Naive thymus-derived CD8-positive, alpha-beta T cell (primary cell): ENCODE measurements at places on chromosomes 4 and X. TPM values are rescaled to one million over a fixed set of nuclear protein-coding genes. Genes with fewer than 3 reads are reported as not detected.

Gene TMEM35A
- not detected for total RNA-seq

- no peak for DNase-seq
- H3K27me3 ChIP-seq = no peaks in the 10 kb centered on the region
- no peak overlapping the region for H3K27ac ChIP-seq
- H3K4me1 ChIP-seq = peaks cover 53% of the 10 kb centered on the region
- H3K4me3 ChIP-seq = no peak overlapping the region
Measured at GRCh38 chr4:148292686-148293085, 149.5 kb downstream of the NR3C2 start.

- no peak for DNase-seq
- no peak overlapping the region for H3K27ac ChIP-seq
- H3K27me3 ChIP-seq = no peaks in the 10 kb centered on the region
- no peaks in the 10 kb centered on the region for H3K36me3 ChIP-seq
- no peaks in the 10 kb centered on the region for H3K4me1 ChIP-seq
Measured at GRCh38 chrX:98405376-98405775, 1521.7 kb downstream of the RPA4 start.

DNA sequence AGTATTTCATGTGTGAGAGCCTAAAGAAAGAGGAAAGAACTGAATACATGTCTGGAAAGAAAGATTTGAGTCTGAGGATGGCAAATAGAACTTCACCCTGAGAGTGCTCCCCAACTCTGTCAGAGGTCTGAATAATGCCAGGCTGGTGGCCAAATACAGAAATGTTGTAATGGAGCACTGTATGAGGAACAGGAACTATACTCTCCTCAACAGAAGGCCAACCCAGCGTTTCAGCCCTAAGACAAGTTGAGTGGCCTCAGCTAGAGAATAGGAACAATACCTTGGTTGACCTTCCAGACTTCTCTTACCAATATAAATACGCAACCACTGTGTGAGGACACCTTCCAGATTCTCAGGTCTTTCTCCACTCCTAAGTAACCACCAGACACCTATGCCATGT is 94.5 kb upstream of the STIM2 start:
- H3K36me3 ChIP-seq = peaks cover 19% of the 10 kb centered on the region
- DNase-seq = no peak
- H3K4me3 ChIP-seq = no peak overlapping the region
- no peaks in the 10 kb centered on the region for H3K27me3 ChIP-seq
- no peak overlapping the region for H3K27ac ChIP-seq

Gene ZFP42
- total RNA-seq = not detected
